ENCODE measurements at places on chromosomes 6 and 20. TPM values are rescaled to one million over a fixed set of nuclear protein-coding genes. Genes with fewer than 3 reads are reported as not detected.

WASF1 gene
- total RNA-seq, result 26.3 TPM

TMEM14A gene
- 26.1 TPM for total RNA-seq

EMILIN3 gene
- not detected for total RNA-seq

EBF4 gene
- 4.1 TPM for total RNA-seq

DYNLT2 gene
- total RNA-seq, result 1.0 TPM

CCN5 gene
- not detected for total RNA-seq

EFCAB8 gene
- 0.41 TPM for total RNA-seq

FRK gene
- total RNA-seq, result 0.77 TPM

PRSS16 gene
- total RNA-seq, result 2.0 TPM

CASS4 gene
- 2.3 TPM for total RNA-seq

GRCh38 chr6:2971420-2972218, at the start of gene SERPINB6:
Gene SERPINB6, minus strand, starts transcription at chr6:2971567. Its CDS starts 12,235 bp downstream, at chr6:2959332.
- no peaks in the 10 kb centered on the region for H3K27me3 ChIP-seq
- H3K27ac ChIP-seq, result peak within 1 kb of the TSS; percentile 78
- peak within 1 kb of the TSS; percentile 70 for H3K4me3 ChIP-seq

- no peaks in the 10 kb centered on the region for H3K36me3 ChIP-seq
- peaks cover 6% of the 10 kb centered on the region for H3K4me1 ChIP-seq
- DNase-seq, result no peak
- H3K4me3 ChIP-seq, result no peak overlapping the region
These were observed 55.4 kb downstream of the RAB44 start for GRCh38 chr6:36752886-36753506.

DNA sequence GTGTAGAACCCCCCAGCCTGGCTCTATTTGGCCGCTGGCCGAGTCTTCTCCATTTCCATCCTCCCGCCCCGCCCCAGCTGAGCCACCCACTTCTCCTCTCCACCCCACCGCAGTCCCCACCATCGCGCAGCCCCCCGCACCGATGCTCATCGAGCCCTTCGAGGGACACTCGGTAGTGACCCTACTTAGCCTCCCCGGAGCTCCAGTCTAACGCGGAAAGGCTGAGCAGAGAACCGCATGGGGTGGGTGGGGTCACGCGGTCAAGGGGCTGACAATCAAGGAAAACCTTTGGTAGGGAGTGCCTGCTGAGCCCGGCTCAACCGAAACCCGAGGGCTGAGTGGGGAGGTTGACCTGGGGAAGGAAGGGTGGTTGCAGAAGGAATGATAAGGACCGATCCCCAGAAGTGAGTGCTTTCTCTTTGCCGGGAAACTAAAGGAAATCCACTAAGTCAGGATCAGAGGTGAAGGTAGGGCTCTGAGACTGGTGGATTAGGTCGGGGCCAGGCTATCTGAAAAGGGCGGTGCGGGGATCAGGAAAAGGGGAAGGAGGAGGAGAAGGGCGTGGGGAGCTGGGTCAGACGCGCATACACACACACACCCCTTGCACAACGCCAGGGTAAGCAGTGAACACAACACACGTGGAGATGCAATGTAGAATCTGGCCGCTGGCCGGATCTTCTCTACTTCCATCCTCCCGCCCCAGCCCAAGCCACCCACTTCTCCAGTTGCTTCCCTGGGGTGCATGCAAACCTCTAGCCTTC, 49.8 kb downstream of the CPXM1 start:
- no peak overlapping the region for H3K27ac ChIP-seq
- H3K27me3 ChIP-seq, result peaks cover 72% of the 10 kb centered on the region
- no peak for DNase-seq
- H3K36me3 ChIP-seq, result no peaks in the 10 kb centered on the region
- H3K4me3 ChIP-seq, result no peak overlapping the region
- H3K4me1 ChIP-seq, result peaks cover 15% of the 10 kb centered on the region

DNA sequence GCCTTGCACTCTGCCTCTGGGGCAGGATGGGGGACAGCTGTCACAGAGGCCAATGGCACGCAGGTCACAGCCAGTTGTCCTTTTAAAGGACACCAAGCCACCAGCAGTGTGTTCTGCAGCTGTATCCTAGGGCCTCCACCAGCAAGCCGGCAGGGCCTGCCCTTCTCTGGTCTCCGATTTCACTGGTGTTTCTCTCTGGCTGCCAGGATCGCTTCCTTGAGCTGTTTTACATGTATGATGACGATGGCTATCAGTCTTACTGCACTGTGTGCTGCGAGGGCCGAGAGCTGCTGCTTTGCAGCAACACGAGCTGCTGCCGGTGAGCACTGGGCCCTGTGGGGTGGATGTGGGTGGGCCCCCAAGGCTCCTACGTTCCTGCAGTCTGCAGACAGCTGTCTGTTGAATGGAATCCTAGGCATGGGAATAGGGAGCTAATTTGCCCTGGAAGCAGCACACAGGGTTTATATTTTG, 22.7 kb upstream of the MAPRE1 start:
- no peaks in the 10 kb centered on the region for H3K27me3 ChIP-seq
- H3K36me3 ChIP-seq, result peaks cover 17% of the 10 kb centered on the region

DNA sequence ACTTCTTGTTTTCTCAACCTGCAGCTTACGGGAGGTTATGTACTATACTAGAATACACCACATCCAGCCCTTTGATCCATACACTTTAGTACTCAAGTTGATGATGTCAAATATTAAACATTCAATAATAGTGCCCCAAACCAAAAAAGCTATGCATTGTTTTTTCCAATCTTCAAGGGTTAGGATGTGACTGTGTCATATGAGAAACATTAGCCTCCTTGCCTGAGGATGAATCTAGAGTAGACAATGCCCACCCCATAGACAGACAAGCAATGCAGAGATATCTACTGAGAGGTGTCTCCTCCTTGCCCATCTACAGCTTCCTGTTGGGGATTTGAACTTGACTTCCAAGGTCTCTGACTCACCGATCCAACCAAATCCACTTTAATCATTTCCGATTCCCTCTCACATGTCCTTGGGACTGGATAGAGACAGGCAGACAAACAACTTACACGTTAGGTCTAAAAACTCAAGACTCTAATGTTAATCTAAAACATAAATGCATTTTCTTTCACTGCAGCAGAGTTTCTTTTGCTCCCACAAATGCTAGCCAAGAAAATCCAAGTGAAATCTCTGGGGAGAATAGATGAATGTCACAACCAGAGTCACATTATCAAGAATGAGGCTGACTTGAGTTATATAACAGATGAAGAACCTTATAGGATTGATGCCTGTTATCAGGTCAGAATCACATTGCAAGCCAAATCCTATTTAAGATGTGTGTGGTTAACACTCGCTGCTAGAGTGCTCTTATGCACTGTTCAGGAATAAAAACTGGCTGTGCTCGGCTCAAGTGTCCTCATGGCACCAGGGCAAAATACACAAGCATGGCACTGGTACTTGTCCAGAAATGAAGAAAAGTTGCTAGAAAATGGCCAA, 75.5 kb upstream of the TNFAIP3 start:
- no peak overlapping the region for H3K27ac ChIP-seq
- H3K36me3 ChIP-seq, result no peaks in the 10 kb centered on the region
- DNase-seq, result no peak
- no peaks in the 10 kb centered on the region for H3K27me3 ChIP-seq

GRCh38 chr20:51462566-51463276, 79.8 kb downstream of the NFATC2 start:
- H3K4me3 ChIP-seq, result no peak overlapping the region
- peak; percentile 50 for DNase-seq
- H3K36me3 ChIP-seq, result no peaks in the 10 kb centered on the region
- no peak overlapping the region for H3K27ac ChIP-seq

GRCh38 chr20:57777911-57778310, 68.1 kb upstream of the PMEPA1 start:
- no peak overlapping the region for H3K27ac ChIP-seq
- no peak overlapping the region for H3K4me3 ChIP-seq
- peaks cover 2% of the 10 kb centered on the region for H3K4me1 ChIP-seq
- H3K27me3 ChIP-seq, result peaks cover 3% of the 10 kb centered on the region
- H3K36me3 ChIP-seq, result no peaks in the 10 kb centered on the region

DNA sequence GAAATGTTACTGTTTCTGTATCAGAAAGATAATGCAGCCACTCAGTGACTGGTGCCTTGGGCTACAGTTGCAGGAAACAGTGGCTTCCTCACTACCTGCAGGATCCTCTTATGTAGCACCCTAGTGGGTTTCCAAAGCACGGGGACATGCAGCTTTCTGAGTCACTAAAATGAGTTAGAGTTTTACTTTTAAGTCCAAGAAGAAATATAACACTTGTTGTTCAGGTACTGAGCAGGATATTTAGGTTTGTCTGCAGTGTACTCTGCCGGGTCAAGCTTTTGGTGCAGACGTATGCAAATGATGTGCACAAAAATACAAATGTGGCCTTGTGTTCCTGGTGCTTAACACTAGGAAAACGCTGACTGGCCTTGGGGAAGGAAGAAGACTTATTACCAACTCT, 22.0 kb downstream of the ACSS1 start:
- H3K27ac ChIP-seq, result no peak overlapping the region
- no peak overlapping the region for H3K4me3 ChIP-seq
- peaks cover 8% of the 10 kb centered on the region for H3K4me1 ChIP-seq
- H3K27me3 ChIP-seq, result peaks cover 9% of the 10 kb centered on the region
- no peaks in the 10 kb centered on the region for H3K36me3 ChIP-seq

DNA sequence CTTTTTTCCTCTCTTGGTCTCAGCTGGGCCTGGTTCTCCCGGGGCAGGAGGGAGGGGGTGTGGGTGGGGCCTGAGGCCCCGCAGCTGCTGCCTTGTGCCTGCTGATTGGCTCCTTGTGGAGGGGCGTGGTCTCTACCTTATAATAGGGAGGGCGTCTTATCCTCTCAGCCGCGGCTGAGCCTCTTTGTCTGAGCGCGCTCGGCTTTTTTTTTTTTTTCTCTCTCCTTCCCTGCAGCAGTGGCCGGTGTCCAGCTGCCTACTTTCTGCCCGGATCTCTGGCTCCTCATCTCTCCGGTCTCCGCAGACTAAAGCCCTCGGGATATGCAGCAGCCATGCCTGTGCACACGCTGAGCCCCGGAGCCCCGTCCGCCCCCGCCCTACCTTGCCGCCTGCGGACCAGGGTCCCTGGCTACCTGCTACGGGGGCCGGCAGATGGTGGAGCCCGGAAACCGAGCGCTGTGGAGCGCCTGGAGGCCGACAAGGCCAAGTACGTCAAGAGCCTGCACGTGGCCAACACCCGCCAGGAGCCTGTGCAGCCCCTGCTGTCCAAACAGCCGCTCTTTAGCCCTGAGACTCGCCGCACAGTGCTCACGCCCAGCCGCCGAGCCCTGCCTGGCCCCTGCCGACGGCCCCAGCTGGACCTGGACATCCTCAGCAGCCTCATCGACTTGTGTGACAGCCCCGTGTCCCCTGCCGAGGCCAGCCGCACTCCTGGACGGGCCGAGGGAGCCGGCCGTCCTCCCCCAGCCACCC, 11.1 kb downstream of the FAM110A start:
- peaks cover 5% of the 10 kb centered on the region for H3K4me1 ChIP-seq
- H3K36me3 ChIP-seq, result no peaks in the 10 kb centered on the region
- H3K4me3 ChIP-seq, result peak overlapping the region; percentile 60
- no peaks in the 10 kb centered on the region for H3K27me3 ChIP-seq
- H3K27ac ChIP-seq, result no peak overlapping the region
- DNase-seq, result peak; percentile 81

- no peak overlapping the region for H3K27ac ChIP-seq
- DNase-seq, result peak; percentile 29
These were observed 20.0 kb downstream of the CCN2 start for GRCh38 chr6:131931063-131931750.

DNA sequence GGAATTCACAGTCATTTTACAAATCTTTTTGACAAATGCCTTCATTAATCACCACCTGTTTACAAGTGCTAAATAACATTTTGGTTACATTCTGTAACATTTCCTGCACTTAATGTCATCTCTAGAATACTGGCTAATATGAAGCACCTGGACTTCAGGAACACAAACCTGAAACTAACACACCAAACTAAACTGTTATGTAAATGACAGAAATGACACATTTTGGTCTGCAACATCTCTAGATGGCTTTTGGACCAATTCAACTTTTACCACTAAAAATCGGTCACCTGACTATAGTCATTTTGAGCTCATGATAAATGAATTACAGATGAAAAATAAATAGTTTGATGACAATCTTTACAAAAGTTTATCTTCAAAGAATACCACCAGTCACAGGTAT, 80.6 kb downstream of the ATG5 start:
- H3K36me3 ChIP-seq, result no peaks in the 10 kb centered on the region
- H3K4me3 ChIP-seq, result no peak overlapping the region
- H3K27ac ChIP-seq, result no peak overlapping the region
- H3K27me3 ChIP-seq, result no peaks in the 10 kb centered on the region
- H3K4me1 ChIP-seq, result peaks cover 4% of the 10 kb centered on the region
- no peak for DNase-seq

GRCh38 chr6:79467716-79468115, 69.5 kb downstream of the LCA5 start:
- H3K4me3 ChIP-seq, result no peak overlapping the region
- peaks cover 2% of the 10 kb centered on the region for H3K4me1 ChIP-seq
- no peak for DNase-seq
- H3K36me3 ChIP-seq, result no peaks in the 10 kb centered on the region

GRCh38 chr20:56715309-56715708, 86.2 kb downstream of the TFAP2C start:
- H3K27ac ChIP-seq, result no peak overlapping the region
- no peak for DNase-seq
- H3K4me3 ChIP-seq, result no peak overlapping the region
- no peaks in the 10 kb centered on the region for H3K36me3 ChIP-seq

DNA sequence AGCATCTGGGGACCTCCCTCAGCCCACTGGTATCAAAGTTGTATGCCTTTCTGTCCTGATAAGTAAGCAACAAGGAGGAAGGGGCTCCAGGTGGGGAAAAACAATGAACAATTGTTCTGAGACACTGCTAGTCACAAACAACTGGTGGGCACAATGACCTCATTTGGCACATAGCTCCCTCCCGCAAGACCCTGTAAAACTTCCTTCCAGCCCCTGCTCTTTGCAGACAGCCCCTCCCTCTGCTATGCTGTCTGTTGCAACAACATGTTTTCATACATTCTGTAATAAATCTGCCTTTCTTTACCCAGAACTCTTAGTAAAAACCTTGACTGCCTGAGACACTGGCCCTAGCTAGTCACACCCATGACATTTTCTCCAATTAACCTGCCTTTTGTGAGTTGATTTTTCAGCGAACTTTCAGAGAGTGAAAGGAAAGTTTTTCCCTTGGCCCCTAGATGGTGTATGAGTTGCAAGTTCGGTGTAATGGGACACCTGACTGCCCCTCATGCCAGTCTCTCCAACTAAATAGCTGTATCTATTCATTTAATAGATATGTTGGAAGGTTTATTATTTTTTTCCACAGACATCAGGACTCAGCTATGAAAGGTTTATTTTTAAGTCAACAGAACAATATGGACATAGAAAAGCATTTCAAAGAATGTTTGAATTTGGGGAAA, 142.3 kb upstream of the SLC22A16 start:
- no peak overlapping the region for H3K4me3 ChIP-seq
- H3K4me1 ChIP-seq, result no peaks in the 10 kb centered on the region
- no peak overlapping the region for H3K27ac ChIP-seq
- H3K27me3 ChIP-seq, result no peaks in the 10 kb centered on the region

GRCh38 chr6:127737768-127738167, 160.8 kb downstream of the C6orf58 start:
- no peak for DNase-seq
- no peaks in the 10 kb centered on the region for H3K27me3 ChIP-seq
- no peak overlapping the region for H3K27ac ChIP-seq
- H3K4me1 ChIP-seq, result no peaks in the 10 kb centered on the region
- H3K36me3 ChIP-seq, result no peaks in the 10 kb centered on the region
